ENCODE measurements at places on chromosomes 2 and 18. TPM values are rescaled to one million over a fixed set of nuclear protein-coding genes. Genes with fewer than 3 reads are reported as not detected.

HOXD4 gene
- polyA plus RNA-seq: 2.0 TPM

ELAC1 gene
- 6.9 TPM for polyA plus RNA-seq

DCC gene
- 0.08 TPM for polyA plus RNA-seq

LYG1 gene
- polyA plus RNA-seq: 1.5 TPM

XIRP2 gene
- polyA plus RNA-seq: not detected

PRKAG3 gene
- polyA plus RNA-seq: not detected

GTF3C2 gene
- 29.9 TPM for polyA plus RNA-seq

GATA6 gene
- 40.1 TPM for polyA plus RNA-seq

MAP3K19 gene
- polyA plus RNA-seq: not detected

OXER1 gene
- polyA plus RNA-seq: 5.6 TPM

FAM228A gene
- 0.70 TPM for polyA plus RNA-seq

RAB17 gene
- 2.1 TPM for polyA plus RNA-seq

ARHGAP28 gene
- polyA plus RNA-seq: 9.1 TPM

SLC9A4 gene
- 0.22 TPM for polyA plus RNA-seq

GLB1L gene
- polyA plus RNA-seq: 6.5 TPM

CRYGB gene
- not detected for polyA plus RNA-seq

RNU2-63P gene
- polyA plus RNA-seq: not detected

UPP2 gene
- not detected for polyA plus RNA-seq

B3GNT7 gene
- 1.7 TPM for polyA plus RNA-seq
